Mucosa of gallbladder (tissue), 1 donor: ENCODE measurements at places on chromosomes 3 and 15. TPM values are rescaled to one million over a fixed set of nuclear protein-coding genes. Genes with fewer than 3 reads are reported as not detected.

SLC2A2 gene
- 22.4 TPM for total RNA-seq

LRTM1 gene
- not detected for total RNA-seq

C3orf80 gene
- total RNA-seq = 0.55 TPM

GRAMD2A gene
- 0.55 TPM for total RNA-seq

SERINC4 gene
- total RNA-seq = 0.23 TPM

DNA sequence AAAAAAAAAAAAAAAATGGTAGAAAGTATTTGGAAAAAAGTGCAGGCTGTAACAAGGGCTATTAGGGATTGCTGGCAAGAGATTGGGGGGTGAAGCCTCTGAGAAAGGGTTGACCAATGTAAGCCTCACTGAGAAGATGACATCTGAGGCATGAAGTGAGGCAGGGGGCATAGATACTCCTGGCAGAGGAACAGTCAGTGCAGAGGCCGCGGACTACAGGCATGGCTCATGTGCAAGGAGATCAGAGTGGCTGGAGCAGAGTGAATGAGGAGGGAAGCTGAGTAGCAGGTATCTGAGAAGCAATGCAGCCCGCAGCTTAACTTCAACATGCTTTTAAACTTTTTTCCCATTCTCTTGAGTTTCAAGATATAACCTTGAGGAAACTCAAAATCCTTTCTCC lies 5.4 kb downstream of the FBXL22 start:
- DNase-seq = no peak

DNA sequence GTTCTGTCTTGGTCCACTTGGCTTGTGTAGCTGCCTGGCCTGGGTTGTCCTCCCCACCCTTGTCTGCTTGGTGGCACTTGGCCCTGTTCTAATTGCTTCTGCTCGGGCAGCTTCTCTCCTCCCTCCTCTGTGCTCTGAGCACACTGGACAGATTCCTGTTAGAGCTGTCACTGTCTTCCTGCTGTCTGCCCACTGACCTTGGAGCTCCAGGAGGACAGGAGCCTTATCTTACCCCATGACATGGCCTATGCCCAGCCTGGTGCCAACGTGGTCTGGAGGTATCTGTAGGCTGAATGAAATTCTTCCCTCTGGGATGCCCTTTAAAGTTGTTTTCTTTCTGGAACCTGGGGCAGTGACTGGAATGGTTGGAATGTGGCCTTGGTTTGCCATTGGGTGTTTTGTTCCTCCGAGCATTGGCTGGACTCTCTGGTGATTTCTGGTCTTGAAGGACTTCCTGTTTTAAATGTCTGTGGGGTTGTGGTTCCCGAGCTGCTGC lies 94.1 kb downstream of the FAM43A start:
- no peak for DNase-seq

DNA sequence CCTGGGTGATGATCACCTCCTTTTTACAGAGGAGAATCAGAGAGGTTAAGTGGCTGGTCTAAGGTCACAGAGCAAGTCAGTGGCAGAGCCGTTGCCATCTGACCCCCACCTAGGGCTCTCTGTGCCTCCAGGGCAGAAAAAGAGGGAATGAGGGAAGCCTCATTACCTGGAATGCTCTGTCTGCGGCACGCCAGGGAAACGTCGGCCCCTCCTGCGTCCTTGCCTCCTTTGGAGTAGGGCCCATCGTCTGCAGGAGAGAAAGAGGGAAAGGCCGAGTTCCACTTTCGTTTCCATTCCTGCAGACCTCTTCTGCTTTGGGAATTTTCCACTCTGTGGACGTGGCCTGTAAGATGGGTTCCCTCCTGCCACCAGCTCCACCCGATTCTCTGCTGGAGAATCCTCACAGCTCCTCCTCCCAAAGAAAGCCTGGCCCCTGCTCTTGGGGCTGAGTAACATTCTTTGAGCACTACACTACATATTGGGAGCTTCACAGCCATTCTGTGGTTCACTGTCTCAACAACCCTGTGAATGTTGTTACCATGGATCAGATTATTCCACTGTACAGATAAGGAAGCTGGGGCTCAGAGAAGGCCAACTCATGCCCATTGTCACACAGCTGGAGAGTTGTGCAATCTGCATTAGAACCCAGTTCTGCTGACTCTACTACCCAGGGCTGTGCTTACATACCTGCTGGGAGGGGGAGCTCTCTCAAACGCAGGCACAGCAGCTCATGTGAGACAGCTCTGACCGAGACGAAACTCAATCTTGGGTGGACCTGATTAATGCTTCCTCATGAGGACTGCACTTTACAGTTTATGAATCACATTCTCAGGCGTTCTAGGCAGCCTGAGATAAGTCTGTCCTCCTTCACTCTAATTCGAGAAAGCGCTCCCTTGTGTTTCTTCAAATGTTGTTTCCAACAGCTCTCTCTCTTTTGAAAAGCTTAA lies 14.2 kb downstream of the GRIP2 start:
- DNase-seq = no peak

- no peak for DNase-seq
Measured at GRCh38 chr15:99717161-99718009, 15.9 kb downstream of the LYSMD4 start.
